Hepatocyte (in vitro differentiated cells): ENCODE measurements at places on chromosomes 12 and 14. TPM values are rescaled to one million over a fixed set of nuclear protein-coding genes. Genes with fewer than 3 reads are reported as not detected.

DNA sequence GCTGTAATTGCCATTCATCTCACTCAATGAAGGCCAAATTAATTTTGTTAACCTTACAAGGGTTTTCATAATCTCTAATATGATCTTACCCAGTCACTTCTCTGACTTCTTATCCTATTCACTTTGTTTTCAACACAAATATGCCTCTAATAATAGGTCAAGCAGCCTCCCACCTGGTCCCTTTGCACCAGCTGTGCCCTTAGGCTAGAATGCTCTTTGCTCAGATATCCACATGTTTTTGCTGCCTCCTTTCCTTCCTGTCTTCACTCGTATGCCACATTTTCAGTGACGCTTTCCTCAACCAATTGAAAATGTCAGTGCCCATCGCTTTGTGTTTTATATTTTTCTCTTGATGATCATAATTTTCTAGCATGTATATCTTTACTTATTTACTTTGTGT is 106.4 kb upstream of the SYT10 start:
- H3K27ac ChIP-seq = no peak overlapping the region
- no peak for DNase-seq
- no peaks in the 10 kb centered on the region for H3K27me3 ChIP-seq
- H3K4me3 ChIP-seq = no peak overlapping the region
- no peaks in the 10 kb centered on the region for H3K4me1 ChIP-seq
- H3K36me3 ChIP-seq = no peaks in the 10 kb centered on the region

PZP gene
- 0.08 and 0.10 TPM in 2 replicates for total RNA-seq

ARHGAP9 gene
- total RNA-seq = 0.44 and 2.0 TPM in 2 replicates

DNA sequence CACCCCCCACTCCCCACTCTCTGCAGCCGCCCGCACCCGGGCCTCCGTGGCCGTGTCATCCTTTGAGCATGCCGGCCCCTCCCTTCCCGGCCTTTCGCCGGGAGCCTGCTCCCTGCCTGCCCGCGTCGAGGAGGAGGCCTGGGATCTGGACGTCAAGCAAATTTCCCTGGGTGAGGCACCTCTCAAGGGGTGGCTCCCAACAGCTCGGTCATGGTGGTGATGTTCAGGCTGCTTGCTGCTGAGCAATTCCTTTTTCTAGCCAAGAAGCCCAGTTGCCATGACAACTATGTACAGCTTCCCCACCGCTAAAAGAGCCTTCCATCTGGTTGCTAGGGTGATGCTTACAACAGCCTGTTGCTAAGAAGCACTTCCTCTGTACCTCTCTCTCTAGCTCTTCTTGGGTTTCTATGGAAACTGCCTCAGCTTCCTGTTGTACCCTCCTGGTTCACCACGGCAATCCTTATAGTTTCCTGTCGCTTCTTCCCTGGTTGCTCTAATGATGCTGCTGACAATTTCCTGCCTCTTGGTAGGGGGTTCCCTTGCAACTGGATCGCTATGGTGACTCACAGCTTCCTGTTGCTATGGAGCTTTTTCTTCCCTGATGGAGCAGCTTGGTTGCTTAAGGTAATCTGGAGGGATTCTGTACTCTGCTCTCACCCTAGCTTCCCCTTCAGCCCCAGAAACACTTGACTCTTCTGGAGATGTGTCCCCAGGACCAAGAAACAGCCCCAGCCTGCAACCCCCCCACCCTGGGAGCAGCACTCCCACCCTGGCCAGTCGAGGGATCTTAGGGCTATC is 11.0 kb downstream of the ZNF219 start:
- no peaks in the 10 kb centered on the region for H3K36me3 ChIP-seq
- H3K27ac ChIP-seq = no peak overlapping the region
- peak; percentile 62 for DNase-seq
- H3K4me3 ChIP-seq = no peak overlapping the region
- H3K4me1 ChIP-seq = no peaks in the 10 kb centered on the region

DNA sequence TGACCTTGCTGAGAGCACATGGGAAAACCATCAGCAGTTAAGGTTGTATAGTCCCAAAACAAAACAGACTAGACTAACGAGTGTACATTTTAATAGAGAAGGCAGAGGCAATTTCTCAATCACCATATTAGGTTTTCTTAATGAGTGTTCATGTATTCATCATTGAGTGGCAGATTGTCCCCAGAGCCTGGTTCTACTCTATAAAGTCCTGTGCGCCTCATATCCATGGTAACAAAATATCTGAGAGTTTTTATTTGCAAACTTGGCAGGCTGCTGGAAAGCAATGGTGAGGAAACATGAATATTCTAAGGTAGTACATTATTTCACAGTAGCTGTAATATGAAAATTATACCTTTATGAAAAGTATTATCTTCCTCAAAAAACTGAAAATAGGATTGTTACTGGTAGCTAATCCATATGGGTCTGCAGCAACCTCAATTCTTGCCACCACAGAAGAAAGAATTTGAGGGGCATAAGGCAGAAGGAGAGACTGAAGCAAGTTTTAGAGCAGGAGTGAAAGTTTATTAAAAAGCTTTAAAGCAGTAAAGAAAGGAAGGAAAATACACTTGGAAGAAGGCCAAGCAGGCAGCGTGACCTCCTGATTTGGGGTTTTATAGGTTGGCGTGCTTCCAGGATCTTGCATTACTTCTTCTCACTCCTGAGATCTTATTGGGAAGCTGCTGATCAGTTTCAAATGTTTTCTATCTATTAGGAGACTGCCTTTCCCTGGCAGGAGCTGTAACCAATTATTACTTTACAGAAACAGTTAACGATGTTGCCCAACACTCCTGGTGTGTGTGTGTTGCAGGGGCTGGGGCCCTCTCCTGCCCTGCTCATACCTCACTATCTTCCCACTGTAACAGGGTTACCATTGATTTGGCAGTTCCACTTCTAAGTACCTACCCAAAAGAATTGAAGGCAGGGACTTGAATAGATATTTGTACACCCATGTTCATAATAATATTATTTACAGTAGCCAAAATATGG is 154.0 kb upstream of the NUDT4 start:
- no peaks in the 10 kb centered on the region for H3K36me3 ChIP-seq
- peaks cover 9% of the 10 kb centered on the region for H3K4me1 ChIP-seq
- peak; percentile 18 for DNase-seq

GRCh38 chr12:116385486-116386217 is 108.2 kb upstream of the MED13L start:
- no peaks in the 10 kb centered on the region for H3K27me3 ChIP-seq
- H3K36me3 ChIP-seq = no peaks in the 10 kb centered on the region
- peak; percentile 38 for DNase-seq
- peaks cover 19% of the 10 kb centered on the region for H3K4me1 ChIP-seq
- no peak overlapping the region for H3K27ac ChIP-seq
- H3K4me3 ChIP-seq = no peak overlapping the region

GRCh38 chr12:3041558-3042164 is 35.5 kb upstream of the TSPAN9 start:
- no peaks in the 10 kb centered on the region for H3K27me3 ChIP-seq
- no peaks in the 10 kb centered on the region for H3K4me1 ChIP-seq
- H3K4me3 ChIP-seq = no peak overlapping the region
- H3K36me3 ChIP-seq = no peaks in the 10 kb centered on the region
- peak; percentile 89 for DNase-seq

DNA sequence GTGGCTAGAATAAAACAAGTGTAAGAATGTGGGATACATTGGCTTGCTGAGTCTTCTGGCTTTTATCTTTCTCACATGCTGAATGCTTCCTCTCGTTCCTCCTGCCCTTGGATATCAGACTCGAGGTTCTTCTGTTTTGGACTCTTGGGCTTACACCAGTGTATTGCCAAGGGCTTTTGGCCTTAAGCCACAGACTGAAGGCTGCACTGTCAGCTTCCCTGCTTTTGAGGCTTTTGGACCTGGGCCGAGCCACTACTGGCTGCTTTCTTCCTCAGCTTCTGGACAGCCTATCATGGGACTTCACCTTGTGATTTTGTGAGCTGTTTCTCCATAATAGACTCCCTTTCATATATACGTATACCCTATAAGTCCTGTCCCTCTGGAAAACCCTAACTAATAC is 300.9 kb upstream of the STXBP6 start:
- no peak for DNase-seq
- H3K36me3 ChIP-seq = no peaks in the 10 kb centered on the region
- H3K27me3 ChIP-seq = no peaks in the 10 kb centered on the region
- no peaks in the 10 kb centered on the region for H3K4me1 ChIP-seq
- no peak overlapping the region for H3K27ac ChIP-seq

GRCh38 chr14:58571769-58572472 is 65.8 kb upstream of the DACT1 start:
- peak overlapping the region; percentile 76 for H3K27ac ChIP-seq
- peaks cover 16% of the 10 kb centered on the region for H3K4me1 ChIP-seq
- H3K4me3 ChIP-seq = no peak overlapping the region

CPNE8 gene
- 11.4 and 14.5 TPM in 2 replicates for total RNA-seq

- peak overlapping the region; percentile 94 for H3K4me3 ChIP-seq
- H3K4me1 ChIP-seq = peaks cover 35% of the 10 kb centered on the region
- H3K36me3 ChIP-seq = no peaks in the 10 kb centered on the region
- peak; percentile 75 for DNase-seq
- peak overlapping the region; percentile 96 for H3K27ac ChIP-seq
Measured at GRCh38 chr12:111596985-111597830, 1.9 kb downstream of the ATXN2 start.

GRCh38 chr14:87351007-87351406 is 642.0 kb downstream of the GALC start:
- H3K4me1 ChIP-seq = no peaks in the 10 kb centered on the region
- no peak overlapping the region for H3K27ac ChIP-seq
- no peaks in the 10 kb centered on the region for H3K27me3 ChIP-seq
- no peak for DNase-seq

GRCh38 chr14:104425763-104426646 is 153.6 kb upstream of the C14orf180 start:
- no peak overlapping the region for H3K4me3 ChIP-seq

GNB3 gene
- 1.6 and 2.6 TPM in 2 replicates for total RNA-seq

- peaks cover 7% of the 10 kb centered on the region for H3K4me1 ChIP-seq
- no peak for DNase-seq
- no peak overlapping the region for H3K27ac ChIP-seq
- no peaks in the 10 kb centered on the region for H3K36me3 ChIP-seq
- H3K4me3 ChIP-seq = no peak overlapping the region
- peaks cover 13% of the 10 kb centered on the region for H3K27me3 ChIP-seq
Measured at GRCh38 chr12:13088496-13088895, 15.0 kb downstream of the GSG1 start.

DNA sequence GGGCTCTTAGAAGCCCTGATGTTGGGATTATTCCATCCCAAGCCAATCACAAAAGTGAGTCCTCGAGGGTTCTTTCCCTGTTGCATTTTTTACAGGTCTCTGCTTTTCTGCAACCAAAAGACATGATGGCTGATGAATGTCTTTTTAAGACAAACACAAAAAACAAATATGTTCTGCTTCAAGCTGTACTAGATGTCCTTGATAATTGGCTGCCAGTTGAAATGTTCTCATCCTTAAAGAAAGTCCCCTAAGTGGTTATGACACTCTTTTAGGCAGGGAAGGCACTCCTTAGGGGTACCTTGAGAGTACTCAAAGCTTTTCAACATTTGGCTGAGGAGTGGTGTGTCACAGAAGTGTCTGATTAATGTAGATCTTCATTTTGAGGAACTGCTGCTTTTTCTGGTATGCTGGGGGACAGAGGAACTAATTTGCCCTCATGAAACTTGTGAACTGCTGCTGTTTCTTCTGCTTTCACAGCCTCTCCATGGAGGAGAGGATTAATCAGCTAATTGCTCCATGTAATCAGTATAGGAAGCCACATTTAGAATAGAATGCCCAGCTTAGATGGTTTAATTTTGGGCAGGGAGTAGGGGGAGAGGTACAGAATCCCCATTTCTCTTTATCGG is 22.8 kb upstream of the IGF1 start:
- no peak for DNase-seq
- H3K27ac ChIP-seq = no peak overlapping the region
- H3K36me3 ChIP-seq = no peaks in the 10 kb centered on the region
- H3K4me1 ChIP-seq = no peaks in the 10 kb centered on the region
- no peak overlapping the region for H3K4me3 ChIP-seq

GRCh38 chr14:24353559-24354481 is 14.0 kb upstream of the RIPK3 start:
- DNase-seq = peak; percentile 53
- peak overlapping the region; percentile 65 for H3K27ac ChIP-seq
- peaks cover 2% of the 10 kb centered on the region for H3K27me3 ChIP-seq
- H3K4me1 ChIP-seq = no peaks in the 10 kb centered on the region

GRCh38 chr14:53881161-53881871 is 75.3 kb downstream of the BMP4 start:
- H3K36me3 ChIP-seq = no peaks in the 10 kb centered on the region
- peak overlapping the region; percentile 72 for H3K27ac ChIP-seq
- peaks cover 27% of the 10 kb centered on the region for H3K4me1 ChIP-seq

- H3K36me3 ChIP-seq = no peaks in the 10 kb centered on the region
- no peaks in the 10 kb centered on the region for H3K27me3 ChIP-seq
- no peak overlapping the region for H3K4me3 ChIP-seq
- no peaks in the 10 kb centered on the region for H3K4me1 ChIP-seq
- DNase-seq = no peak
- no peak overlapping the region for H3K27ac ChIP-seq
Measured at GRCh38 chr14:48023881-48024280, 348.5 kb upstream of the MDGA2 start.

APOF gene
- total RNA-seq = 0.12 TPM in 1 of 2 replicates, not detected in the other

- DNase-seq = no peak
- no peaks in the 10 kb centered on the region for H3K27me3 ChIP-seq
- H3K4me3 ChIP-seq = no peak overlapping the region
- no peaks in the 10 kb centered on the region for H3K36me3 ChIP-seq
- H3K4me1 ChIP-seq = no peaks in the 10 kb centered on the region
Measured at GRCh38 chr12:39966721-39967120, 139.2 kb downstream of the SLC2A13 start.

ASIC1 gene
- total RNA-seq = 2.4 and 3.1 TPM in 2 replicates

GRCh38 chr14:24576182-24576581 is at the start of gene CTSG:
CTSG (minus strand) TSS chr14:24576250; CDS start chr14:24576223, 27 bp downstream.
- H3K27me3 ChIP-seq = no peaks in the 10 kb centered on the region
- H3K27ac ChIP-seq = no peak within 1 kb of the TSS
- no peaks in the 10 kb centered on the region for H3K4me1 ChIP-seq
- DNase-seq = no peak
- H3K36me3 ChIP-seq = no peaks in the 10 kb centered on the region

TBX5 gene
- total RNA-seq = 12.3 and 13.0 TPM in 2 replicates

SYCP3 gene
- 0.07 TPM in 1 of 2 replicates, not detected in the other for total RNA-seq

DNA sequence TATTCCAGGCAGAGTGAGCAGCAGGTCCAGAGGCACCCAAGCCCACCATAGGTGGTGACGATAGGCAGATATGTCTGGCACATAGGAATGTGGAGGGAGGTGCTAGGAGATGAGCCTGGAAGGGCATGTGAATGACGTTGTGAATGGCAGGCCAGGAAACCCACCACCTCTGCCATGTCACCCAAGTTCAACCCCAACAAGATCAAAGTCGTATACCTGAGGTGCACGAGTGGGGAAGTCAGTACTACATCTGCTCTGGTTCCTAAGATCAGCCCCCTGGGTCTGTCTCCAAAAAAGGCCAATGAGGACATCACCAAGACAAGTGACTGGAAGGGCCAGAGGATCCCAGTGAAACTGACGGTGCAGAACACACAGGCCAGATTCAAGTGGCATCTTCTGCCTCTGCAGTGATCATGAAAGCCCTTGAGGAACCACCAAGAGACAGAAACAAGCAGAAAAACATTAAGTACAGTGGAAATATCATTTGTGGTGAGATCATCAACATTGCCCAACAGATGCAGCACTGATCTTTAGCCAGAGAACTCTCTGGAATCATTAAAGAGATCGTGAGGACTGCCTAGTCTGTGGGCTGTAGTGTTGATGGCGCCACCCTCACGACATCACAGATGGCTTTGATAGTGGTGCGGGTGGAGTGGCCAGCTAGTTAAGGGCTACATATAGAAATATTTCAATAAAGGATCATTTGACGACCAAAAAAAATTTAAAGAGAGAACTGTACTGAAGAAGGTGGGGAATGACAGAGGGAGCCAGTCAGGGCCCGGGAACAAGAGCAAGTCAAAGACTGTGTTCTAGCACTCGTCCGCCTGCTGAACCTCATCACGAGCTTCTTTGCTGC is 99.7 kb downstream of the ZFP36L1 start:
- no peaks in the 10 kb centered on the region for H3K36me3 ChIP-seq
- DNase-seq = no peak
- H3K27ac ChIP-seq = peak overlapping the region; percentile 36
- peaks cover 12% of the 10 kb centered on the region for H3K4me1 ChIP-seq
- no peaks in the 10 kb centered on the region for H3K27me3 ChIP-seq
